ENCODE measurements at places on chromosomes 2 and 18. TPM values are rescaled to one million over a fixed set of nuclear protein-coding genes. Genes with fewer than 3 reads are reported as not detected.
A peak's percentile ranks its signal among the peaks of the same experiment; 100 is the strongest.

- DNase-seq, result no peak
Measured at GRCh38 chr18:45090526-45091140, 409.9 kb downstream of the SETBP1 start.

- DNase-seq, result peak; percentile 61
Measured at GRCh38 chr2:187554011-187554703, at the start of gene TFPI. TFPI (minus strand) TSS chr2:187554435; CDS start chr2:187503768, 50,667 bp downstream.

Gene NHEJ1
- 20.9 TPM for polyA plus RNA-seq

Gene PARD3B
- polyA plus RNA-seq, result 22.9 TPM

Gene SPATA3
- not detected for polyA plus RNA-seq

Gene GATA6
- polyA plus RNA-seq, result 61.1 TPM

- DNase-seq, result no peak
Measured at GRCh38 chr2:5690286-5690685, 1.9 kb upstream of the SOX11 start.

GRCh38 chr2:54059504-54059903, 55.9 kb upstream of the ACYP2 start:
- DNase-seq, result no peak
